ENCODE measurements at places on chromosomes 16 and 17.
A peak's percentile ranks its signal among the peaks of the same experiment; 100 is the strongest.

GRCh38 chr16:75627851-75628250 lies 4.8 kb upstream of the ADAT1 start:
- H3K36me3 ChIP-seq: peaks cover 54% of the 10 kb centered on the region
- no peaks in the 10 kb centered on the region for H3K4me1 ChIP-seq
- H3K27me3 ChIP-seq: no peaks in the 10 kb centered on the region
- no peak for DNase-seq

DNA sequence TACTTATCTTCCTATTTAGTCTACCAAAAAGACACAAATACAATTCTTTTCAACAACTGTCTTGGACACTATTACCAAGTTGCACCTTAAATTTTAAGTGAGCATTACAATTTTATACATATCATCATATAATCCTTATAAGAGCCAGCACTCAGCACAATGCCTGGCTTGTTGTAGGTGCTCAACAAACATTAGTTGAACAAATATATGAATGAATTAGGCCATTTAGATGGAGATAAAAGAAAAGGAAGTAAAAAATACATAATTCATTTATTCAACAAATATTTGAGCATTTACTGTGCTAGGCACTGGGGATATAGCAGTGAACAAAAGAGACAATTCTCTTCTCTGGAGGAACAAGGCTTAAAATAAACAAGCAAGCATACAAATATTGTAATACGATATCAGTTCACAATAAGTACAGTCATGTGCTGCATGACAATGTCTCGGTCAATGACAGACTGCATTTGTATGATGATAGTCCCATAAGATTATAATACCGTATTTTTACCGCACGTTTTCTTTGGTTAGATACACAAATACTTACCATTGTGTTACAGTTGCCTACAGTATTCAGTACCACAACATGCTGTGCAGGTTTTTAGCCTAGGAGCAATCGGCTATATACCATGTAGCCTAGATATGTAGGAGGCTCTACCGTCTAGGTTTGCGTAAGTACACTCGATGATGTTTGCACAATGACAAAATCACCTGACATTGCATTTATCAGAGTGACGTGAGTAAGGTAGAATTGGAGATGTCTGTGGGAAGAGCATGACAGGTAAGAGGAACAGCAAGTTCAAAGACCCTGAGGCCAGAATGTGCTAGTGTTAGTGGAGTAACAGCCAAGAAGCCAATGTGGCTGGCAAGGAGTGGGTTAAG lies 86.4 kb upstream of the HS3ST2 start:
- peaks cover 2% of the 10 kb centered on the region for H3K27me3 ChIP-seq
- H3K4me1 ChIP-seq: no peaks in the 10 kb centered on the region
- no peak overlapping the region for H3K27ac ChIP-seq
- no peak overlapping the region for H3K4me3 ChIP-seq

DNA sequence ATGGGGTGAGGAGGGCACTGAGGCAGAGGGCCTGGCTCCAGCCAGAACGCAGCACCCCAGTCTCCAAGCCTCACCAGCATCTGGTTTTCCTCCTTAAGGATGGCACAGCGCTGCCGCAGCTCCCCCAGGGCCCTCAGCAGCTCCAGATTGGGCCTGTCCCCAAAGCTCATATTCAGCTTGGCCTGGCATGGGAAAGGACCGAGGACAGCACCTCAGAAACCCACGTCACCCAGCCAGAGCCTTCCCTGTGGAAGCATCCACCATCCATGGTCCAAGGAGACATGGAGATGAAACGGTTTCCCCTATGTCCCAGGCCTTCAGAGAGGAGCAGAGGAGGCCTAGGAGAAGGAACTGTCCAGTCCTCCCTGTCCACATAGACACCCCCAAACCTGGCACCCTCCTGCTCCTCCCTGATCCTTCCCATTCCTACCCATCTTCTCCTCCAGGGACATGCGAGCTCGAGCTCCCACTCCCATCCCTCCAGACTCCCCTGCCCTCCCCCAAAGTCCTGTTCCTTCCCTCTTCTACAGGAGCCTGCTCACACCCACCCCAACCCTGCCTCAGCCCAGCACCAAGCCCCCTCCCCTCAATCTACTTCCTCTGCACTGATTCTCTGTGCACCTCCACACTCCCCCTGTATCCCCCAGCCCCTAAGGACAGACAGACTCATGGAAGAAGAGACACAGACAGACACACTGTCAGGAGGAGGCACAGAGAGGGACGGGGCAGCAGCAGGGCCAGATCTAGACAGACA lies 1.8 kb downstream of the TSPOAP1 start:
- H3K27me3 ChIP-seq: no peaks in the 10 kb centered on the region
- H3K4me3 ChIP-seq: no peak overlapping the region
- no peak for DNase-seq
- peaks cover 4% of the 10 kb centered on the region for H3K36me3 ChIP-seq
- H3K27ac ChIP-seq: no peak overlapping the region
- peaks cover 37% of the 10 kb centered on the region for H3K4me1 ChIP-seq

DNA sequence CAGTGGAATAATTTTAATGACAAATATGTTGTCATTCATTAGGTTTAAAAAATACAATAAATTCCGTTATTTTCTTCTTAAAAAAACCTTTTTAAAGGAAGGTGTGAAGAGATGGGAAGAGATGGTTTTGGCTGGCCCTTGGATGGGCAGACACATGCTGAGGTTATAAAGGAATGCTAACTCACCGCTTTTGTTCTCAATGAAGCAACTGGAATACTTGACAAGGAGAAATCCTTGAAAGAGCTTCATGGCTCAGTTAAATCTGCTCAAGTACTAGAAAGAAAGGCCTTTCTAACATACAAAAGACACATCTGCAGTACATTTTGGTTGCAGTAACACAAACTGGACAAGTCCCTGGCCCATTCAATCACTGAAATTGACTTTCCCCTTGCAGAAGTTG lies 158.3 kb upstream of the KCNJ16 start:
- no peak for DNase-seq
- H3K27ac ChIP-seq: no peak overlapping the region
- H3K4me3 ChIP-seq: no peak overlapping the region
- no peaks in the 10 kb centered on the region for H3K36me3 ChIP-seq
- H3K4me1 ChIP-seq: peaks cover 7% of the 10 kb centered on the region
- no peaks in the 10 kb centered on the region for H3K27me3 ChIP-seq

- H3K27me3 ChIP-seq: no peaks in the 10 kb centered on the region
- no peak overlapping the region for H3K4me3 ChIP-seq
- H3K36me3 ChIP-seq: no peaks in the 10 kb centered on the region
- no peaks in the 10 kb centered on the region for H3K4me1 ChIP-seq
- H3K27ac ChIP-seq: no peak overlapping the region
Measured at GRCh38 chr17:59266745-59267144, 46.4 kb downstream of the GDPD1 start.

GRCh38 chr16:49649013-49649765 lies 206.7 kb downstream of the ZNF423 start:
- no peak overlapping the region for H3K4me3 ChIP-seq
- no peaks in the 10 kb centered on the region for H3K27me3 ChIP-seq
- peaks cover 5% of the 10 kb centered on the region for H3K36me3 ChIP-seq
- peaks cover 8% of the 10 kb centered on the region for H3K4me1 ChIP-seq
- no peak overlapping the region for H3K27ac ChIP-seq
- no peak for DNase-seq

GRCh38 chr17:38705523-38705802 lies 390 bp downstream of the MLLT6 start:
- no peak overlapping the region for H3K27ac ChIP-seq
- H3K4me3 ChIP-seq: peak overlapping the region; percentile 73
- peaks cover 52% of the 10 kb centered on the region for H3K27me3 ChIP-seq
- peaks cover 33% of the 10 kb centered on the region for H3K36me3 ChIP-seq

GRCh38 chr17:74513987-74514631 lies 17.2 kb downstream of the CD300LB start:
- no peaks in the 10 kb centered on the region for H3K4me1 ChIP-seq
- H3K27ac ChIP-seq: no peak overlapping the region
- H3K4me3 ChIP-seq: no peak overlapping the region
- peaks cover 7% of the 10 kb centered on the region for H3K27me3 ChIP-seq
- no peaks in the 10 kb centered on the region for H3K36me3 ChIP-seq

GRCh38 chr16:10266809-10267208 lies 84.6 kb upstream of the GRIN2A start:
- H3K27me3 ChIP-seq: no peaks in the 10 kb centered on the region
- no peaks in the 10 kb centered on the region for H3K36me3 ChIP-seq
- H3K27ac ChIP-seq: no peak overlapping the region
- H3K4me1 ChIP-seq: no peaks in the 10 kb centered on the region
- H3K4me3 ChIP-seq: no peak overlapping the region
- no peak for DNase-seq

DNA sequence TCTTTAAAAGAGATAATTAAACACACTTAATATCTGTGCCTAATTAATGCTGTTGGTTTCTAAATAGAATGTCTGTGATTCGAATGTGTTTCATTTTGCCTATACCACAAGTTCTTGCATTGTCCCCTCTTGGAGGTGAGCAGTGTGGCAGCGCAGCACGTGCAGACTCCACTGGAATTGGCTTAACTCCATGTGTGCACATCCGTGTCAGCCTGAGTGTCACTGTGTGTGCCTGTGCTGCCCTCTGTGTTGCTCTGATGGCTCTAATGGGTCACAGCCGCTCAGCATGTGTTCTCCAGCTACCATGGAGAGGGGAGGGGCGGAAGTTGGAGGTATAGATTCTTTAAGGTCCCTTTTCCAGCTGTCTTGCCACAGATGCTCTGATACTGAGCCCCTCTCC lies 226.6 kb downstream of the SPECC1 start:
- no peaks in the 10 kb centered on the region for H3K4me1 ChIP-seq
- H3K27me3 ChIP-seq: no peaks in the 10 kb centered on the region
- no peak for DNase-seq
- H3K27ac ChIP-seq: no peak overlapping the region
- no peak overlapping the region for H3K4me3 ChIP-seq
- peaks cover 20% of the 10 kb centered on the region for H3K36me3 ChIP-seq

GRCh38 chr17:51056813-51057510 lies 63.7 kb downstream of the SPAG9 start:
- DNase-seq: peak; percentile 56
- no peak overlapping the region for H3K4me3 ChIP-seq
- H3K27me3 ChIP-seq: no peaks in the 10 kb centered on the region
- peaks cover 1% of the 10 kb centered on the region for H3K4me1 ChIP-seq
- H3K36me3 ChIP-seq: no peaks in the 10 kb centered on the region

GRCh38 chr16:1923299-1924034 lies 5.3 kb upstream of the HS3ST6 start:
- peaks cover 23% of the 10 kb centered on the region for H3K4me1 ChIP-seq
- no peak for DNase-seq
- H3K27ac ChIP-seq: no peak overlapping the region

DNA sequence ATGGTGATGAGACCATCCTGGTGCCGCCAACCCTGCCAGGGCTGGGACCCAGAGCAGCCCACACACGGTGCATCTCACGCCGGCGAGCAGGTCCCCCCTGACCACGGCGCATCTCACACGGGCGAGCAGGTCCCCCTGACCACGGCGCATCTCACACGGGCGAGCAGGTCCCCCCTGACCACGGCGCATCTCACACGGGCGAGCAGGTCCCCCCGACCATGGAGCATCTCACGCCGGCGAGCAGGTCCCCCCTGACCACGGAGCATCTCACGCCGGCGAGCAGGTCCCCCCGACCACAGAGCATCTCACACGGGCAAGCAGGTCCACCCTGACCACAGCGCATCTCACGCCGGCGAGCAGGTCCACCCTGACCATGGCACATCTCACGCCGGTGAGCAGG lies 59.2 kb downstream of the MRM3 start:
- H3K27me3 ChIP-seq: no peaks in the 10 kb centered on the region
- H3K4me1 ChIP-seq: no peaks in the 10 kb centered on the region
- no peak overlapping the region for H3K4me3 ChIP-seq
- H3K36me3 ChIP-seq: peaks cover 3% of the 10 kb centered on the region
- no peak for DNase-seq

- H3K27me3 ChIP-seq: peaks cover 29% of the 10 kb centered on the region
- H3K27ac ChIP-seq: no peak overlapping the region
- H3K36me3 ChIP-seq: no peaks in the 10 kb centered on the region
- peak overlapping the region; percentile 78 for H3K4me3 ChIP-seq
Measured at GRCh38 chr17:27456681-27457359, 572 bp downstream of the KSR1 start.

DNA sequence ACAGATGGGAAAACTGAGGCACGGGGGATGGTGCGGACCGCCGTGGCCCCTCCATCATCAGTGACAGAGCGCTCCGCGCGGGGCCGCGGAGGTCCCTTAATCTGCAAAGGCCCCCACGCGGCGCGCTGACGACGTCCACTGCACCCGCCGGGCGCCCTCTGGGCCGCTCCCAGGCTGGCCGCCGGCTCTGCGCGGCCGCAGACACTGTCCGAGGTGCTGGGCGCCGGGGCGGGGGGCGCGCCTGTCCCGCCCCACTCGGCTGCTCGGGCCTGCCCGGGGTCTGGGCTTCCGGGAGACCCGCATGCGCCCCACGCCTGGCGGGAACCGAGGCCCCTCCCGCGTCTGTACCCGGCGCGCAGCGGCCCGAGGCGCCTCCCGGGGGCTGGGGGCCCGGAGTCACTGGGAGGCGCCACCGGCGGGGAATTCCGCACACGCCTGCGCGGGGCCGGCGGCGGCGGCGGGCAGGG lies 550 bp upstream of the RNF213 start:
- H3K27ac ChIP-seq: peak overlapping the region; percentile 86
- no peaks in the 10 kb centered on the region for H3K27me3 ChIP-seq
- DNase-seq: peak; percentile 72
- peaks cover 7% of the 10 kb centered on the region for H3K36me3 ChIP-seq

- DNase-seq: no peak
- H3K27ac ChIP-seq: no peak overlapping the region
- H3K36me3 ChIP-seq: no peaks in the 10 kb centered on the region
- H3K4me3 ChIP-seq: no peak overlapping the region
- H3K27me3 ChIP-seq: peaks cover 9% of the 10 kb centered on the region
- peaks cover 3% of the 10 kb centered on the region for H3K4me1 ChIP-seq
Measured at GRCh38 chr17:27944546-27945332, 51.6 kb upstream of the LYRM9 start.

GRCh38 chr16:51405361-51405760 lies 254.3 kb upstream of the SALL1 start:
- no peaks in the 10 kb centered on the region for H3K27me3 ChIP-seq
- H3K36me3 ChIP-seq: no peaks in the 10 kb centered on the region

GRCh38 chr16:31420037-31420436 lies 8.1 kb downstream of the COX6A2 start:
- no peaks in the 10 kb centered on the region for H3K4me1 ChIP-seq
- H3K36me3 ChIP-seq: no peaks in the 10 kb centered on the region
- DNase-seq: no peak
- H3K4me3 ChIP-seq: no peak overlapping the region
- no peak overlapping the region for H3K27ac ChIP-seq
- H3K27me3 ChIP-seq: no peaks in the 10 kb centered on the region

DNA sequence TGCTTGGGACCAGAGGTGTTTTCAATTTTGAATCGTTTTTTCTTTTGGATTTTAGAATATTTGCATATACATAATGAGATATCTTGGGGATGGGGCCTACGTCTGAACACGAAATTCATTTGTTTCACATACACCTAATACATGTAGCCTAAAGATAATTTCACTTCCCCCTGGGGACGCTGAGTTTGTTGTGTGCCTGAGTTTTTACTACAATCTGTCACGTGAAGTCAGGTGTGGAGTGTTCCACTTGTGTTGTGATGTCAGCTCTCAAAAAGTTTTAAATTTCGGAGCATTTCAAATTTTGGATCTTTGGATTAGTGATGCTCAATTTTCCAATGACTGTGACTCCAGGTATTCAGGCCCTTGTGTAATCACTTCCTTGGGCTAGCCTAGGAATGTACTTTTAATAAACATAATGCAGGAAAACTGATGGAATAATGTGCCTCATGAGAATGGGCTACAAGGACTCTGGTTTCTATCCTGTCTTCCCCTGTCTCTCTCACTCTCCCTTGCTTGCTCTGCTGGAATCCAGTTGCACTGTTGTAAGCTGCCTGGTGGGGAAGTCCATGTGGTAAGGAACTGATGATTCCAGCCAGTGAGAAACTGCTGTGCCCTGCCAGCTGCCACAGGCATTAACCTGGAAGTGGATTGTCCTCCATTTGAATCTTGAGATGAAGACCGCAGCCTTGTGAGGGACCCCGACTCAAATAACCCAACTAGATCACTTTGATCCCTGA lies 403.8 kb downstream of the SHISA9 start:
- DNase-seq: no peak
- H3K27ac ChIP-seq: no peak overlapping the region
- H3K27me3 ChIP-seq: no peaks in the 10 kb centered on the region
- H3K36me3 ChIP-seq: no peaks in the 10 kb centered on the region

Data from neuronal stem cell (in vitro differentiated cells).